NCI-H187 (cell line): ENCODE measurements at places on chromosomes 2 and 18.

DNA sequence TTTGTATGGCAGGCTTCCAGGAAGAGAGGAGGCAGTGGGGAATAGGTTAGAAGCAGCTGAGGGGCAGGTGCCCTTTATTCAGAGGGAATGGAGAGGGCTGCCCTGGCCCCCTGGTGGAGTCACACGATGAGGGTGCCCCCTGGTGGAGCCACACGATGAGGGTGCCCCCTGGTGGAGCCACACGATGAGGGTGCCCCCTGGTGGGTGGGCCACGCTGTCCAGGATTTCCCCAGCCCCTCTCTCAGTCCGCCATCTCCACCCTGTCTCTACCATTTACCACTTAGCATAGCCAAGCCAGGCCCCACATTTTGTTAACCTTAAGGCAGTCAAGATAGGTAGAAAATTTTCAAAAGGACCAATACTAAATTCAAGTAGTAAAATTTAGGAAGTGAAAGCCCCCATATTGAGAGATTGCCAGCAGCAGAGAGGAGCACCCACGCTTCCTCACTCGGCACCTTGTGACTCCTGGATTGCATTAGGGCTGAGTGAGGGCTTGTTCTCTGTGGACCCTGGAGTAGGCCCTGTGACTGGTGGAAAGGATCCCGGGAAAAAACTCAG, 10.4 kb upstream of the FAM228A start:
- DNase-seq, result no peak

DNA sequence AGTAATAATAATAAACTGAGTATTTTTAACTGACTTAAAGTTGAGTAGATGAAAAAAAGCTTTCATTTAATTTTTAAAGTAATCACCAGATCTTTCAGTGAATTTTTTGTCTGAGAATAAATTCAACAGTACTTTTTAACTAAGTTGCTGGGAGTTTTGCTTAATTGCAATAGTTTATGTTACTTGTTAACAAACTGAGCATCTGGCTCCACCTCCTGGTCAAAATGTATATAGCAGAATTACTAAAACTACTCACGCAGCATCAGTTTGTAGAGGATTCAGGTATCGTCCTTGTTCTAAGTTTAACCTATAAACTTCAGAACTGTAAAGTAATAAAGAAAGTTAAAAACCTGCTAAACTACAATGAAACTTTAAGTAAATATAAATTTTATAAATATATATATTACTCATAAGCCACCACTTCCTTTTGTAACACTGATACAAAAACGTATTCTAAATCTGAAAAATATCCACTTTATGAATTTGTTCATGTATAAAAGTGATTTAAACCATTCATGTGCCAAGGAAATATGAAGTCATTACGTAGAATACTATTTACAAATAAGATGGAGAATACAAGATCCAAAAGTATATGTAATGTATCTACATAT, 21.3 kb downstream of the NOL10 start:
- peak; percentile 43 for DNase-seq

DNA sequence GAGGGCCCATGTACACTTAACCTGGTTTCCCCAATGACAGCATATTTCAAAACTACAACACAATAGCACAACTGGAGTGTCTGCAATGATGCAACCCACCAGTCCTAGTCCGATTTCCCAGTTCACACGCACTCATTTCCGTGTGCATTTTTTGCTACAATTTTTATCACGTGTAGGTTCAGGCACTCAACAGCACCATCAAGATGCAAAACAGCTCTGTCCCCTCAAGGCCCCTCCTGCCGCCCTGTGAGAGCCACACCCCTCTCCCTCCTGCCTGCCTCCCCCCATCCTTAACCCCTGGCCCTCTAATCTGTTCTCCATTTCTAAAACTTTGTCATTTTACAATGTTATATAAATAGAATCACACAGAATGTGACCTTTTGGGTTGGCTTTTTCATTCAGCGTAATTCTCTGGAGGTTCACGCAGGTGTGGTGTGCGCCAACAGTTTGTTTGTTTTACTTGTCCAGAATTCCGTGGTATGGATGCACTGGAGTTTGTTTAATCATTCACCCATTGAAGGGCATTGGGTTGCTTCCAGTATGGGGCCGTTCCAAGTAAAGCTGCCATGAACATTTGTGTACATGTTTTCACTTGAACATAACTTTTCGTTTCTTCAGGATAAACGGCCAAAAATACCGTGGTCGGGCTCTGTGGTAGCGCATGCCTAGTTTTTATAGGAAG, 8.4 kb downstream of the KCNIP3 start:
- DNase-seq, result no peak

- DNase-seq, result peak; percentile 17
Observed at GRCh38 chr2:8424997-8425900, 256.6 kb upstream of the ID2 start.

DNA sequence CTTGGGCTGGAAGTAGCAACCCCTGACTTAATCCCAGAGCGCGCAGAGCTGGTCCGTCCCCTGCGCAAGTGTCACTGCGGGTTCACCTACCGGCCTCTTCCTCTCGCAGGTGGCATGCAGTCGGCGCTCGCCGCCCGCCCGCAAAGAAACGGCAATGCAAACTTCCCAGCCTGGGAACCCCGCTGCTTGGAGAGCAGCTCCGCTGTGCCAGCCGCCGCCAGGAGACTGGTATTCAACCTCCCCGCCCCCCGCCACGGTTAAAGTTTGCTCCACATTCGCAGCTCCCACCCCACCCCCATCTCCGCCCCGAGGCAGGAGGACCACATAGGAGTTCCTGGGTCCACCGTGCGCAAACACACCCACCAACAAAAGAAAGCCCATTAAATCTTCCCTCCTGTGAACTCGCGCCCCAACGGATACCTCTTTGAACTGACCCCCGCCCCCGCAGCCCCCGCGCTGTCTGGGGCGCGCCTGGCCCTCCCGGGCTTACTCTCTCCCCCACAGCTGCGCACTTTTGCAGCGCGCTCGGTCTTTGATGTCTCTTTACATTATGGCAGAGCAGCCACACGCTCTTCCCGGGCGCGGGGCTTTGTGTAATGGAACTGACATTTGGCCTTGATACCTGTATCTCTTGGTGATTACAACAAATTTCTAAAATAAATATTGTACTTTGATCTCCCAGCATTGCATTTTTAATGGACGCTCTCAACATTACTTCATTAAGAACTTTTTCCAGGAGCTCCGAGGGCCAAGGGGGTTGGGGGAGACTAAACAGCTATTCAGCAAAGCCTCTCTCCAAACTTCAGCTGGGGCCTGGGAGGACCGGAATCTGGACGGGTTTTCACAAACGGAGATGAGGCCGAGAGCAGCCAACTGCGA, 3.1 kb upstream of the SP5 start:
- DNase-seq, result no peak
